ENCODE measurements at places on chromosomes 3 and 15.

GRCh38 chr15:99386391-99386790 lies 135.1 kb downstream of the LRRC28 start:
- no peak for DNase-seq

DNA sequence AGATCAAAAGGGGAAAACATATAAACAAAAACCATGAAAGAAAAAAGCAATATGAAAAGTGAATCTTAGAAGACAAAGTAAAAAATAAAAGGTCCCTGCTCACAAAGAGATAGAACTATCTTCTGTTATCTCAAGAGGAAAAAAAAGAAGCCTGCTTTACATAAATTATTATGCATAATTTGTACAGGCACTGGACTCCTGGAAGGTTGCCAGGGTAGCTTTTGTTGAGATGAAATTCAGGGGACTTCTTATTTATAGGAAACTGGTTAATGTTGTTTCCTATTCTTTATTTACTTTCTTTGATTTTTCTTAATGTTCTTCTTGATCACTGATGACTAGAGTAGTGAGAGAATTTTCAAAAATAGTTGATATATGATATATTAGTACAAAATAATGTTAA lies 66.9 kb downstream of the PPM1L start:
- DNase-seq: no peak

DNA sequence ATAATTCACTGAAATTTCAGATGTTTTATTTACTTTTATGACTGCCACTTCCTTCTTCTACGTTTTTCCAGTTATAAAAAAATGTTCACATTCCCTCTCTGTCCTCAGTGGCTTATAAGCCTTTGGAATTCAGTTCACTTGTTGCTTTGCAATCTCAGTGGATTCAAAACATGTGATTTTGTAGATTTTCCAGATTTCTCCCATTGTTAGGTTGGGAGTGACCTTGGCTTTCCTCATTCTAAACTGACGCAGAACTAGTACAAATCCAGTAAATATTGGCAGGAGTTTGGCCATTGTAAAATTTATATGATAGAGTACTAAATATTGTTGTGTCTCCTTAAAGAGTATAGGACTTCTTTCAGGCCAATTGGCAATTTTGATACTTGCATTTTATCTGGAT lies 812.3 kb upstream of the ROBO1 start:
- DNase-seq: no peak

DNA sequence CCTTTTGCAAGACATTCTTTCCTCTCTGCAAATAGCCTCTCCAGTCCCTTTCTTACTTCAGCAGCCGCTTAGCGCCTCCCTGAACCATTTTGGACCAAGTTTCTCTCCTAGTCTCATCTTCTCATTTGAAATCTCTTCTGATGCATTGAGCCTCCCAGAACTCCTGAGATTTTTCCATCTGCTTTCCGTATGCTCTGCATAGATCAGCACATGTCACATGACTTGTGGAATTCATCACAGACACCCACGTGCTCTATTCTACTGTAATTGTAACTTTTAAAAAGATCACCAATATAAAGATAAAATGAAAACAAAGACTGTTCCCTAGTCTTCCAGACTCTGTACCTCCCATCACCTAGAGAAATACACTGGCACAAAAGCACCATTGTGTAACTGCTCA lies 100.7 kb downstream of the GADL1 start:
- DNase-seq: no peak

GRCh38 chr3:140508550-140508949 lies 169.3 kb upstream of the TRIM42 start:
- DNase-seq: peak; percentile 67
